ENCODE measurements at places on chromosomes 5 and 9. TPM values are rescaled to one million over a fixed set of nuclear protein-coding genes. Genes with fewer than 3 reads are reported as not detected.

DNA sequence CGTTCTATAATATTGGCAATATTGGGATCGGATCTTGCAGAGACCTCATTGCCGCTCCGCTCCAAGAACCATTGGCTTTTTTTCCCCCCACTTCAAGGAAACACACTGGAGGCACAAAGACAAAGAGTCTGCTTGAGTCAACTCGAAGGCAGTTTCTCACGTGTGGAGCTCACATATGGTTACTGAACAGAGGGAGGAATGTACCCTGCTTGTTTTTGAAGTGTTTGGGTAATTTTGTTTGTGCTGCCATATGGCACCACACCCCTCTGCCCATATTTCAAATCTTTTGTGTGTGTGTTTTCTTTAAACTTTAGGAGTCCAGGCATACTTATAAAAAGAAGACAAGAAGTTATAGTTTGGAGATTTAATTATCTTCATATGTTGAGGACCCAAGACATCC, 595.9 kb downstream of the DTWD2 start:
- DNase-seq: no peak

The PAPPA gene
- 0.22 TPM for total RNA-seq

GRCh38 chr5:167720676-167721260, 570.7 kb upstream of the WWC1 start:
- no peak for DNase-seq

DNA sequence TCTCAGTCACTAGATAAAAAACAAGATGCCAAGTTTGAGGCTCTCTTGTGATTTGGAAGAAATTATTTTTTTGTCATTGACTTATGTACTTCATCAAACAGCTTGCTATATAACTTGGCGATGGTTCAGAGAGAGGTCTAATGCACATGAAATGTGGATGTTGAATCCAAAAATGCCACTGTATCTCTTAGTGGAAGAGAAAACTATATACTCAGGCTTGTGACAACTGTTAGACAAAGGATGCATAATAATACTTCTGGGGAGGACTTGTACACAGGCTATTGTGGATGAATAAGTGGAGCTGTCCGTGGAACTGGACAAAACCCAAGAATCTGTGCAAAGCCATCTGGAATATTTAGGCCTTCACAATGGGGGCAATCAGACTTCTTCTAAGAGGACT, 162.9 kb upstream of the NMUR2 start:
- DNase-seq: no peak

The ADCY2 gene
- total RNA-seq: 0.26 TPM

GRCh38 chr5:145500710-145501109, 334.4 kb downstream of the PRELID2 start:
- no peak for DNase-seq

GRCh38 chr9:21974722-21975409, 19.3 kb downstream of the CDKN2A start:
- DNase-seq: peak; percentile 48

GRCh38 chr5:128020012-128020411, 63.6 kb upstream of the SLC12A2 start:
- no peak for DNase-seq

The KIAA0825 gene
- total RNA-seq: 0.38 TPM

DNA sequence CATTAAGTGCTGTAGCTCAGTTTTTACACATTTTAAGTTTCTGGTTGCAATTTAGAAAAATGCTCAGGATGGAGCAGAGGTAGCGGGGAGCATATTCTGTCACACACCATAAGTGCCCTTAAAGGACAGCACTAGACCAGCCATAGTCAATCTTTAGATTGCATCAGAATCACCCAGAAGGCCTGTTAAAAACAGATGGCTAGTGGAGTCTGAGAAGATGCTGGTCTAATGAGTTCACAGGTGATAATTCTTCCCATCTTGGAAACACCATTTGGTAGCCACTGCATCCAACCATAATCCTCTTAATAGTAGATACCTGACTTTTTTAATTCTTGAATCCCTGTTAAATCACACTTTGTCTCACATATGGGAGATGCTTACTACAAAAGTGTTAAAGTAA, 113.2 kb downstream of the CDH18 start:
- no peak for DNase-seq
